ENCODE measurements at places on chromosomes 4 and X. TPM values are rescaled to one million over a fixed set of nuclear protein-coding genes. Genes with fewer than 3 reads are reported as not detected.

Gene SPANXA2
- total RNA-seq = not detected

GRCh38 chr4:142292231-142292630, 553.9 kb downstream of the INPP4B start:
- no peaks in the 10 kb centered on the region for H3K27me3 ChIP-seq
- no peaks in the 10 kb centered on the region for H3K4me1 ChIP-seq
- no peak for DNase-seq
- H3K27ac ChIP-seq = no peak overlapping the region
- H3K36me3 ChIP-seq = no peaks in the 10 kb centered on the region
- H3K4me3 ChIP-seq = no peak overlapping the region

GRCh38 chrX:108159028-108159670, 67.6 kb downstream of the ATG4A start:
- no peak overlapping the region for H3K4me3 ChIP-seq
- H3K36me3 ChIP-seq = no peaks in the 10 kb centered on the region
- no peaks in the 10 kb centered on the region for H3K4me1 ChIP-seq

GRCh38 chr4:109729117-109729717, 653 bp downstream of the PLA2G12A start:
- H3K4me3 ChIP-seq = peak overlapping the region; percentile 75
- no peaks in the 10 kb centered on the region for H3K27me3 ChIP-seq
- H3K4me1 ChIP-seq = peaks cover 6% of the 10 kb centered on the region
- peak overlapping the region; percentile 87 for H3K27ac ChIP-seq
- H3K36me3 ChIP-seq = no peaks in the 10 kb centered on the region

GRCh38 chr4:186920992-186921391, 197.3 kb upstream of the FAT1 start:
- DNase-seq = no peak
- no peaks in the 10 kb centered on the region for H3K4me1 ChIP-seq
- H3K27me3 ChIP-seq = no peaks in the 10 kb centered on the region
- H3K4me3 ChIP-seq = no peak overlapping the region
- H3K36me3 ChIP-seq = no peaks in the 10 kb centered on the region
